ENCODE measurements at places on chromosomes 11 and 22.

- no peak for DNase-seq
Measured at GRCh38 chr11:58992489-58992888, 53.2 kb downstream of the GLYATL1 start.

GRCh38 chr11:3920148-3920852 is 64.8 kb downstream of the STIM1 start:
- peak; percentile 66 for DNase-seq

DNA sequence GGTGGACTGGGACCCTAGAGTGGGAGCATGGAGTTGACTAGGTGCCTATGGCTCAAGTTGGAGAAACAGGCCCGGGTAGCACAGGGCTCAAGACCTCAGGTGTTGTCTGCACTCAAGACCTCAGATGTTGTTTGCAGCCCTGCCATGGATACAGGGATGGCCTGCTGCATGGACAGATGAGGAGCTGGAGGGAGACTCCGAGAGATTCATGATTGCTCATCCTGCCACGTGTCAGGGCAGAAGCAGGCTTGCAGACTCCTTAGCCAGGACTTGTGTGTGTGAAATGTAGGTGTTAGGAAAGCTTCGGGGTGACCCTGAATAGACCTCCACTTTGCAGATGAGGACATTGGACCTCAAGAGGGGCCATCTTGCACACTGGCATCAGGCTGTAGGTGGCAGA is 921 bp downstream of the CCDC116 start:
- no peak for DNase-seq

GRCh38 chr11:48020092-48020755 is 39.9 kb downstream of the PTPRJ start:
- DNase-seq: peak; percentile 32

GRCh38 chr22:22243033-22243680 is 1.4 kb upstream of the VPREB1 start:
- no peak for DNase-seq

DNA sequence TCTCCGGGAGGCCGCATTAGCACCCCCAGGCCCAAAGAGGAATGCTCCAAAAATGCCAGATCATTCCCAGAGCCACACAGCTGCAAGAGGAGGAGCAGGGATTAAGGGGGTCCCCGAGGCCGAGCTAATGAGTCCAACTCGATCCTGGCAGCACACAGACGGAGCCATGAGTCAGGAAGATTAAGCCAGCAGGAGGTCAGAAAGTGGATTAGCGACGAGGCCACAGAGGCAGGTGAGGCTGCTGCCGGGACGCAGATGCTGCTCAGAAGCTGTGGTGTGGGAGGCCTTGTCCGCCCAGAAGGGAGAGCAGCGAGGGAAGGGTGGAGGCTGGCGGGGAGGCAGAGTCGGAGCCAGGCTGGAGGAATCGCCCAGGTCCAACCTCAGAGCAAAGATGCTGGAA is 120.5 kb downstream of the SHANK2 start:
- DNase-seq: no peak

DNA sequence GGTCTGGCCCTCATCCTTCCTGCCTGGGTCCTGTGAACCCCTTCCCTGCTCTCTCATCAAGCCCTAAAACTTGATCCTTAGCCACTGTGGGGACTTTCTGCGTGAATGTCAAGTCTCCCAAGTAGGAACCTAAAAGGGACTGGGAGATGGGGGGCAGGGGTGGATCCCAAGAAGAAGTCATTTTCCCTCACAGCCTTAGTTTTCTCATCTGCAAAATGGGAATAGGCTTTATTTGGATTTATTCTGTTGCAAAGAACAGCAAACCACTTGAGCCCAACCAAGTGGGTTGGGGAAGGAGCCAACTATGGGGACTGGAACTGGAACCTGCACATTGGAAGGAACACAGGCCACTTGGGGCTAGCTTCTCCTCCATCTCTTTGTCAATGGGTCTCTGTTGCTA is 36.8 kb downstream of the NEU3 start:
- DNase-seq: no peak

- DNase-seq: no peak
Measured at GRCh38 chr11:115333949-115334348, 170.3 kb downstream of the CADM1 start.

GRCh38 chr11:26997378-26997777 is 3.5 kb downstream of the FIBIN start:
- DNase-seq: no peak

DNA sequence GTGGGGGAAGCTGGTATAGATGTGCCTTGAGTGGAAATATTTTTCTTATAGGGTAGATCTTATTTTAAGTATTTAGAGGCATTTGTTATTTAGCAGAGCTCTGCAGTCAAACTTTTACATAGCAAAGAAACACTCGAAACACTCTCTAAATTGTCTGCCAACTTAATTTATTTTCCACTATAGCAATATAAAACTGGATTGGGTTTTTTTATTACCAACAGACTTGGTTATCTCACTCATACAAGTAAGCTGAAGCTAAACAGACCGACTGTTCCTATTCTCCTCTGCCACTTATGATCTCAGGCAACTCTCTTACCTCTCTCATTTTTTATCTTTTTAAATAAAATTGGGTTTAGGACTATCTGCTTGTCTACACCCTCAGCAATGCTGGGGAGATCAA is 4.6 kb downstream of the RAB38 start:
- no peak for DNase-seq

DNA sequence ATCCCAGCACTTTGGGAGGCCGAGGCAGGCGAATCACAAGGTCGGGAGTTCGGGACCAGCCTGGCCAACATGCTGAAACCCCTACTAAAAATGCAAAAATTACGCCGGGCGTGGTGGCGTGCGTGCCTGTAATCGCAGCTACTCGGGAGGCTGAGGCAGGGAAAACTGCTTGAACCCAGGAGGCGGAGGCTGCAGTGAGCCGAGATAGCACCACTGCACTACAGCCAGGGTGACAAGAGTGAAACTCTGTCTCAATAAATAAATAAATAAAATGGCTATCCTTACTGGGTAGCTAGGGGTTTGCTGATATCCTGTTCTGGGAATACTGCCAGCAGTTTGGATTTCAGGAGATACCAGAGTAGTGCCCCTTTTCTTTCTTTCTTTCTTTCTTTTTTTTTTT is 2.4 kb upstream of the RBM14 start:
- no peak for DNase-seq

DNA sequence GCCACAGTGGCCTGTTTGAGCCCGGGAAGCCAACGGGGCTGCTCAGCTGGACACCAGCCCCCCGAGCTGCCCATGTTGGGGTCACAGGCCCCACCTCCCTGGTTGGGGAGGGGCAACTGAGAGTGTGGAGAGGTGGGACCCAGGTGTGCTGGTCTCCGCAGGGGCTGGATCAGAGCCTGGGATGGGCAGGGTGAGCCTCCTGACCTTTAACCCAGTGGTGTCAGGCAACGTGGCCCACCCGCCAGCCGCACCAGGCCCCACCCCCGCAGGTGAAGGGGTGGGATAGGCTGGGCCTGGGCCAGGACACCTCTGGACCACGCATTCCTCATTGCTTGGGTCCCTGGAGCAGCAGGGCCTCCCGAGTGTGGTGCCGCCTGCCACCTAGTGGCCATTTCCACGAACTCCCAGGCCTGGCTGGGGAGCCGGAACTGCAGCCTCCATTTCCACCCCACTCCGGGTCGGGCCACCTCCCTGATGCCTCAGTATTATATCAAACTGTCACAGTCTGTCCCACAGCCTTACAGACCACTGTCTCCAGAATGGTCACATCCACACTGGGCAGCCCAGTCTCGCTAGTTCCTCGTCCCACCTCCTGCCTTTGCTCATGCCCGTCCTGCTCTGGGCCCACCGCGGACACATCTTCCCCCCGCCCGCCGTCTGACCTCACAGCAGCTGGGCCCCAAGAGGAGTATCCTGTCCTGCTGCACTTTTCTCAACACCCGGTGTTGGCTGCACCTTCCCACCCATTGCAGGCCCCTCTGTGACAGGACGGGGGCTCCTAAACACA is 13.3 kb upstream of the PPP6R3 start:
- peak; percentile 77 for DNase-seq

DNA sequence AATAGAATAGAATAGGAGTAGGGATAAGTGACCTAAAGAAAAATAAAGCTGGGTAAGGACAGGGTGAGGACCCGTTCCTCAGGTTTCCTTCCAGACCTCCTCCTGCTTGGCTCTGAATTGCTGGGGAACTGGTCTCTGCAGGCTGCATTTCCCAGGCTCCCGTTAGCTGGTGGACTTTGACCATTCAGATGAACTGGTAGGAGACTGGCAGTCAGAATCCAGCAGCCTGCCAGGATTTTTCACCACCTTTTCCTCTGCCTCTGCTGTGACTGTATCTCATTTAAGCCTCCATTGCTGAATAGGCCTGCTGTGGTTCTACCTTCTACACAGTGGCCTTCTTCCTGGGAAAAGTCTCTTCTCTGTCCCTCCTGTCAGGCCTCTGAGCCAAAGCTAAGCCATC is 24.6 kb upstream of the SMPD1 start:
- DNase-seq: no peak

GRCh38 chr11:73189723-73190556 is 28.1 kb upstream of the P2RY2 start:
- no peak for DNase-seq

DNA sequence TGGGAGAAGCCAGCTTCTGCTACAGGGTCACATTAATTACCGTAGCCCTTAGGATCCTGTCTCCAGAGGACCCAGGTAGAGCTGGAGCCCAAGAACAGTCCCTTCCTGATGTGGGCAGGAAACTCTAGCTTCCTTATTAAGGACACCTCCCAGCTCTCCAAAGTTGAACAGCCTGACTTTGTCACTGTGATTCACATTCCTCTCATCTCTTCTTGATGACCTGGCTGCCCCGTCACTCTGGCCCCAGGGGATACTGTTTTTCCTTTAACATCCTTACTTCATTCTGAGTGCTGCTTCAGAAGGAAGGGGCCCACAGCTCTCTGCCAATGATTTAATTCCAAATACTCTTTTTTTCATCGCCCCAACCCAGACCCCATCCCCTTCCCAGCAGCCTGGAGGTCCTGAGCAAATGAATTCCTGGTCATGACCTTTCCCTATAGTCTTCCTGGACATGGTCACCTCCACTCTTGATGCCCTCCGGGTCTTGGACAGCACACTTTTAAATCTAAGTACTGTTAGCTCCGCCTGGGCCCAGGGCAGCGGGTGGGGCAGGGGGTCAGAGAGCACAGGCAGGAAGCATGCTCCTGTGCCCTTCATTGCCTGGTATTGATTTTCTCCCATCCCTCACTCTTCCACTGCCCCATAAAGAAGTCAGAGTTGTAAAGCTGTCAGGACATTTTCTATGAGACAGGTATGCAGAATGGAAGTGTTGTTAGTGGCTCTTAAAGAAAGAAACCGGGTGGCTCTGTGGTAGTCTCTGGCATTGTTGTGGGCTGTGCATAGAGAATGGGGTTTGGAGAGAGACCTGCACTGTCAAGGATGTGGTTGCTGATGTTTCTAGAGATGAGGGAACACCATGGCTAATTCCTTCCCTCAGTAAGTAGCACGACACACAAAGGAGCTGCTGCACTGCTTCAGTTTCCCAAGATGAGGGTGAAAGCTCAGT is 22.3 kb upstream of the SPON1 start:
- DNase-seq: no peak

- peak; percentile 77 for DNase-seq
Measured at GRCh38 chr11:118608360-118609227, 1.2 kb downstream of the PHLDB1 start.

- no peak for DNase-seq
Measured at GRCh38 chr11:27120211-27120610, 79.6 kb downstream of the BBOX1 start.

DNA sequence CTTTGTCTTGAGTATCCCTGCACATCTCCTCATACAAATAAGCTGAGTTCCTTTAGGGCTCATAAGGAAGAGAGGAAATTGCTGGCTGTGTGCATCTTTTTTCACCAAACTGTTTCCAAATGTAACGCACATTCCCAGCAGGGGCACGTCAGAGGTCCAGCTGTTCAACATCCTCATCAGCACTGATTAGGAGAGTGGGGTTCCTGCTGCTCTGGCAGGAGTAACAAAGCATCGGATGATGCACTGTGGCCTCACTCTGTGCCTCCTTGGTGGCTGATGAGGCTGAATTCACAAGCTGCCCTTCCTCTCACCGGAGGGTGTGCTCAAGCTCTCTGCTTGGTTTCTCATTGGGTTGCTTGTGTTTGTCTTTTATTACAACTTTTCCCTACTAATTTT is 35.5 kb upstream of the SLC25A1 start:
- no peak for DNase-seq

DNA sequence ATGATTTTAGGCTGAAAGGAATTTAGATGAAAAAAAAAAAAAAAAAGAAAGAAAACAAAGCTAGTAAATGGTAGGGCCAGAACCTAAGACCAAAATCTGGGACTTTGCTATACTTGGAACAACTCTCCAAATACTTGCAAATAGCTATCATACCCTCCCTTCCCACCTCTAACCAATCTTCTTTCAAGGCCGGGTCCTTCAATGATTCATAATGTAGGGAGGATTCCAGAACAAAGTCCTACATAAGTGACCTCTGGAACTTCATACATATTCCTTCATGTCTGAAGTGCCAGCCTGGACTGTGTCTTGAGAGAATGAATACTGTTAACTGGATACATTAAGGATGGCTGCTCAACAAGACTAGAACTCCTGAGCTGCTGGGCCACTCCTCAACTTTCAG is 9.9 kb downstream of the STK33 start:
- no peak for DNase-seq

DNA sequence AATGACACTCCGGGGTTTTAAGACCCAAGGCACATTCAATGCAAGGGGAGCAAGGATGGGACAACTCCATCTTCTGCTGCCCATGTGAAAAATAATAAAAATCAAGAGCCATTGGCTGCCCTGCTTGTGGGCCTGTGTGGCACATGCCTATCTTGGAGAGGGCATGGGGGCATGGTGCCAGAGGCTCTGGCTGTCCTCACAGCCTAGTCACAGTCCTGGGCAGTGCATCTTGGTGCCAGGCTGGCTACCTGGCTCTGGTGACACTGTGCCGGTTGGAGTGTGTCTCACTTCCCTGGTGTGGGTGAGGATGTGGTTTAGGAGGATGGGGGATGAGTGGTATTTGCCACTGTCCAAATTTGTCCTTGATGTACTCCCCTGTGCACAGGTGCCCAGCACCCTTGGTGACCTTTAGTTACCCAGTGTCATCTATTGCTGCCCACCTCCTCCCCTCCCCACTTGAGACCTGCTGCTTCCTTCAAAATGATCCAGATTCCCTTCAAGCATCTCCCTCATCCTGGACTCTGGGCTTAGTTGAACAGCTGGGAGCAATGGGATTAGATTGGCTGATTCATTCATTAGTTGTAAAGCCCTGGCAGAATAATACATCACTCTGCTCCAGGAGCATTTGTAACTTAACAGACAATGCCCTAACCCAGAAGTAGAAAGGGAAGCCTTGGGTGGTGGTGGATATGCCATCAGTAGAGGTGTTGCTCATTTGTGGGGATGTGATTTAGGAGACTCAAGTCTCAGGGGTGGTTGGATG is 4.6 kb downstream of the TMEM86A start:
- DNase-seq: no peak

DNA sequence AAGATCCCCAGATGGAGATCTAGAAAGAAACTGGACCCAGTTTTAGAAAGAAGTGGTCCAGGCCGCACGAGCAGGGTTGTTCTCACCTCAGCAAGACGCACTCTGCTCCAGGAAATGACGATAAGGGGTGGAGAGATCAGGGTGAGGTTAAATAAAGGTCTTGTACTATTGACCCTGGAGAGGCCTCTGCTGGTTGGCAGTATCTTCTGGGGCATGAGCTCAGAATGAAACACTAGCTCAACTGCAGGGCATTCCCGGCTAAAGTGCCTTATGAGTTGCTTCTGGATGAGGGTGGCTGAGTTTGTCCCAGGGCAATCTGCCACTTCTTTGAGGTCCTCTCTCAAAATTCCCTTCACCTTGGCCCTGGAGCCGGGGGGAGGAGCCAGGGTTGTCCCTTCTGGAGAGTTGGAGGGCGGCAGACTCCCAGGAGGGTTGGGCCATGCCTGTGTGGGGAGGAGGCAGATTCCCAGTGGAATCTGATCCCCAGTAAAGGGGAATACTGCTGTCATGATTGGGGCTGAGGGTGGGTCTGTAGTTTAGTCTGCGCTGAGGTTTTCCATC is 10.9 kb downstream of the USP2 start:
- DNase-seq: no peak
